NCI-H2107 (cell line): ENCODE measurements at places on chromosomes 12 and 14.

- no peak for DNase-seq
Measured at GRCh38 chr14:22981090-22981875, 1.1 kb downstream of the AJUBA start.

DNA sequence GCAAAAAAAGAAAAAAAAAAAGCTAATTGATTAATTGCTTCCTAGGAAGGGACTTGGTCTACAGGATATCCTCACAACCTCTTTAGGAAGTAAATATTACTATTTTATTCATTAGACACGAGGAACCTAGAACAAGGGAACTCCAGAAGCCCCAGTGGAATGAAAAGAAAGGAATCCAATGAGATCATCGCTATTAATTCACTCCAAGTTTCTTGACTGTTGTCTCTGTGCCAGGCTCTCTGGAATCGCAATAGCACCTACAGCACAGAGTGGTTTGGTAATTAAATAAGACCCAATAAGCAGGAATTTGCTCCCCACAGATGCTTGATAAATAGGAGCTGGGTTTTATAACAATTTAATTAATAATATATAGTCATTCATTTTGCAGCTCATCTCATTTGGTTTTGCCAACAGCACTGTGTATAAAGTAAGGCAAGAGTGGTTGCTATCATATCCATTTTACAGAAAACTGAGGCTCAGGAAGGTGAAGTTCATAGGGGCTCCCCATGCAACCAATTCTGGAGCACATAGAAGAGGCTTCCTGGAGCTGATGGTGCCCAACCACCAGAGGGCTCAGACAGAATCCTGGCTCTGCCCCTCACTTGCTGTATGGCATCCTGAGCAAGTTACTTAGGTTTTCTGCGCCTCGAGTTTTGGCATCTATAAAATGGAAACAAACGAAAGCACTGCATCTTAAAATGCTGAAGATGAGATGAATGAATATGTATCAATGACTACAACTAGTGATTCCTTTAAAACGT, 420.2 kb downstream of the MED13L start:
- no peak for DNase-seq

GRCh38 chr12:106710143-106710893, 64.2 kb upstream of the RIC8B start:
- no peak for DNase-seq

GRCh38 chr12:62714774-62715721, 219.9 kb downstream of the PPM1H start:
- no peak for DNase-seq

DNA sequence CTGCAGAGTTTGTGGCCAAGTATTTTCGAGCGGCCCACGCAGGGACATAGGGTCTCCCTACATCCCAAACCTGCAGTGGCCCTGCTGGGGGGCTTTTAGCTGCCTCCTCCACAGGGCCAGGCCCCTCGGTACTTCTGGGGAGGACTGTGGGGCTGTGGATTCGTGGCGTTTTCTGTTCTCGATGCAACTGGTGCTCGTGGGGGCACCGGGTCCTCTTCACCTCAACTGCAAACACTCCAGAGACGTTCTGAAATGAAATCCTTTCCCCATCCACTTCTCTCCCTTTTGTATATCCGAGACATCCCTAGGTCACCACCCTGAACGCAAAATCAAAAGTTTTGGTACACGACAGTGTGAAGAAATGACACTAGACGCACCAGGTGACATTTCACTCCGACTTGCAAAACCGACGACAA, 2.3 kb downstream of the RFX4 start:
- no peak for DNase-seq

GRCh38 chr14:60266021-60266937, 17.3 kb downstream of the PPM1A start:
- DNase-seq: no peak

DNA sequence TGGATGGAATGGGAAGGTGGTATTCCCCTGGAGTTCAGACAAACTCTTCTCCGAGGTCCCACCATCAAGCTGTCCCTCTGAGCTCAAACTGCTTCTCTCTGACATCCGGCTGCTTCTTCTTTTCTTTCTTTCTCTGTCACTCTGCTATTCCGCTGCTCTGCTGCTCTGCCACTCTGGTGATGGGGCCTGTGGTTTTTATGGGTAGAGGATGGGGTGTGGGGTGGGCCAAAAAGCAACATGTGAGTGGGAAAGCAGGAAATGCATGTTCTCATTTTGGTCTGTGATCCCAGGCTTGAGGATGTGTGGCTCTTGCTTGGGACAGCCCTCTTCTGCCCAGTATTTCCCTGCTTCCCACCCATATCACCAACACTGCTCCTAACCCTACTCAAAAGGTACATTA, 30.6 kb downstream of the CLECL1 start:
- DNase-seq: no peak

- DNase-seq: no peak
Measured at GRCh38 chr12:78002878-78003277, 172.2 kb downstream of the NAV3 start.

- no peak for DNase-seq
Measured at GRCh38 chr12:29159661-29160060, 10.6 kb downstream of the FAR2 start.

GRCh38 chr12:517538-517937, 57.8 kb downstream of the B4GALNT3 start:
- no peak for DNase-seq

DNA sequence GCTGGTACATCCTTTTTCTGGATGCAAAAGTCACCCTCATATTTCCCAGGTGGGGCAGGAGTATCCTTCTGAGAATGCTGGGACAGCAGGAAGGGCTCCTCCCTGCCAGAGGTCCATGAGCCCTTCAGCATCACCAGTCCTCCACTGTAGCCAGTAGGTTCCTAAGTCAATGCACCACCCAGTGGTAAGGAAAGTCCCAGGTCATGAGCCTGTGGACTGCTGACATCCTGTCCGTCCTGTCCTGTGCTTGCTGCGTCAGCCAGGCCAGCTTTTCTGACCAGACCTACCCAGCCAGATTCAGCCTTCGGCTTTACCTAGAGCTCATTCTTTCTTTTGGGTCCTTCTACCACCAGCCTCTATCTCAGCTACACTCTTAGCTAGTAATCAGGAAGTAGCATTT, 23.0 kb upstream of the ACTN1 start:
- DNase-seq: no peak

- no peak for DNase-seq
Measured at GRCh38 chr12:74985986-74986319, 223.7 kb downstream of the KCNC2 start.

DNA sequence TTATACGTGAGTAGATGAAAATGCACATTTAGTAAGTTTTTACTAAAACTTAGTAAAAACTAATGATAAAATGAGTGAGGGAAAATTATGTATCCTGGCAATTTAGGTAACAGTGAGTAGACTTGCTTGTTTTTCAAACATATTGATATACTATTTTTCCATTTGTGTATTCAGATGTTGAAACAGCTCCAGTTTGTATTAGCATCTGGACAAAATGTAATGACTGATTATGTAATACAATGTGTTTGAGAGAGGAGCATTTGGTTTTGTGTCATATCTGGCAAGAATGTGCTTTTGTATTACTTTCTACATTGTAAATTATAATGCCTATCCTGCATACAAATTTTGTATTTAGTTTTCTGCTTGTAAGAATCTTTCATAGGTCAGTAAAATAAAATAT, 5.6 kb downstream of the CNOT2 start:
- no peak for DNase-seq

- no peak for DNase-seq
Measured at GRCh38 chr12:3014641-3015040, 55.4 kb downstream of the TEAD4 start.
